Cardiac muscle cell (in vitro differentiated cells and primary cell): ENCODE measurements at places on chromosomes 7 and 10. TPM values are rescaled to one million over a fixed set of nuclear protein-coding genes. Genes with fewer than 3 reads are reported as not detected.

DNA sequence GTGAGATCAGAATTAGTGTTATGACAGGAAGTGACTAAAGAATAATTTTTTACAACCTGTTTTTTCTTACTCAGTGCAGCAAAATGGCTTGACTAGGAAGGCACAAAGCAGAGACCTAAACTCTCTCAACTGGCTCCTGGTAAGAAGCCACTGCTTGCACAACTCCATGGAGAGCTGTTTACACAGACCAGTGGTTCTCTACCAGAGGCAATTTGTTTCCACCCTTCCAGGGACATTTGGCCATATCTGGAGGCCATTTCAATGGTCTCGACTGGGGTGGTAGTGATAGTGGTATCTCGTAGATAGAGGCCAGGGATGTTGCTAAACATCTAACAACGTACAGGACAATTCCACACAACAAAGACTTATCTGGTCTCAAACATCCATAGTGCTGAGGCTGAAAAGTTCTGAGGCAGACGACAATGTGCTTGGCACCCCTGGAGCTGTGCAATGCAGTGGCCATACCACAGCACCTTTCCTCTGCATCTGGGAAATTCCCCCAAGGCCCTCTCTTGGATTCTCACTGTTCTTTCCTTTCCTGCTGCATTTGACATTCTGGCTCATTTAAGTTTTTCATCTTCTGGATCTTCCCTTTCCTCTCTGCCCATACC lies 105.4 kb upstream of the LAMB4 start:
- no peaks in the 10 kb centered on the region for H3K27me3 ChIP-seq
- H3K4me3 ChIP-seq, result no peak overlapping the region
- peaks cover 34% of the 10 kb centered on the region for H3K4me1 ChIP-seq
- H3K27ac ChIP-seq, result peak overlapping the region; percentile 64
- peak; percentile 65 for DNase-seq

The BLOC1S2 gene
- total RNA-seq, result 14.7 and 22.1 TPM in 2 replicates

- peak overlapping the region; percentile 65 for H3K27ac ChIP-seq
- H3K36me3 ChIP-seq, result peaks cover 2% of the 10 kb centered on the region
- H3K27me3 ChIP-seq, result no peaks in the 10 kb centered on the region
- H3K4me3 ChIP-seq, result no peak overlapping the region
Observed at GRCh38 chr7:99372275-99373090, 2.0 kb upstream of the ARPC1B start.

DNA sequence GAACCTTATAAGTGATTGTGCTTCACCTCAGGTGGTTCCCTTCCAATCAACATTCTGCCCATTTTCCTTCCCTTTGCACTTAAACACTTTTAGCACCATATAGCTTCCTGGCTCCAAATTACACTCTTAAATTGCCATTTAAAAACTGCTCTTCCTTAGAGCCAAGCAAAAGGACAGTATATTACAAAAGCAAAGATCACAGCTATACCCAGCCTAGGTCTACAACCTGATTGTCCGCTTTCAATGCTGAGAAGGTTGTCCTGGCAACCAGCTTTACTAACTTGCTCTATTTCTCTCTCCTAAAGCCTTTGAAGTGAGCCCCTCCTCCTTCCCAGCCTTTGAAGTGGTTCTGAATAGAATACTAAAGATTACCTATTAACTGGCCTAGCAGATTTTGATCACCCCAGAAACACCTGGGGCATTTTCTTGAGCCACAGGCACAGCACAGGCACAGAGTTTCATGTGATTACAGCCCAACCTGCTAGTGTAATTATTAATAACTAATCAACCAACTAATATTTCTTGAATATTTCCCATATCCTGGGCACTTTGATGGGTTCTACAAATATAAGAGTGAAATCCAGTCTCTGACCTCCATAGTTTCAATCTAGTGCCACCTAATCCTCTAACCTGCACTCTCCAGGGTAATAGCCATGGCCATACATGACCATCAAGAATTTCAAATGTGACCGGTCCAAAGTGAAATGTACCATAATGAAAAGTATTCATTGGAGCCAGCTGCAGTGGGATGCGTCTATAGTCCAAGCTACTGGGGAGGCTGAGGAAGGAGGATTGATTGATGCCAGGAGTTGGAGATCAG lies 63.6 kb upstream of the TRIM24 start:
- no peaks in the 10 kb centered on the region for H3K27me3 ChIP-seq
- H3K36me3 ChIP-seq, result no peaks in the 10 kb centered on the region
- no peak overlapping the region for H3K4me3 ChIP-seq
- no peak for DNase-seq

The GRM3 gene
- not detected in 2 replicates for total RNA-seq

The SMKR1 gene
- total RNA-seq, result 0.39 TPM in 1 of 2 replicates, not detected in the other

- H3K4me3 ChIP-seq, result no peak overlapping the region
- no peak overlapping the region for H3K27ac ChIP-seq
Observed at GRCh38 chr10:84200537-84201243, 6.4 kb downstream of the CDHR1 start.

DNA sequence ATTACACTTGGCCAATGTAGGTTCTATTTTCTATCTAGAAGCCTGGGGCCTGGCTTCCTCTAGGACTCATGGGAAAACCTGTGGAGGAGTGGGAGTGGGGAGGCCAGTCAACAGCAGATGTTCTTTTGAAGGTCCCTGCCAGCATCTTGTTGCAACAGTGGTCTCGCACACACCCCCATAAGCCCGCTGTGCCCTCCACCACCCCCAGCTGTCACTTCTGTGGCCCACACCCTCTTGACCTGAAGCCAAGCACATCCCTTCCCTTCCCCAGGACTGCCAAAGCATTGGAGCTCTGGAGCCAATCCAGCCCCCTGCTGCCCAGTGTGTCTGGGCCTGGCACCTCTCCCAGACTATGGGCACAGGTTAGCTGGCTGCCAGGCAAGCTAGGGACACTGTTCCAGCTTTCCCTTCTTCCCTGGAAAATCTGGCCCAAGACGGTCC lies 1.9 kb upstream of the STX1A start:
- no peak for DNase-seq
- peaks cover 7% of the 10 kb centered on the region for H3K27me3 ChIP-seq
- no peak overlapping the region for H3K27ac ChIP-seq
- H3K36me3 ChIP-seq, result no peaks in the 10 kb centered on the region
- no peak overlapping the region for H3K4me3 ChIP-seq
- H3K4me1 ChIP-seq, result no peaks in the 10 kb centered on the region

GRCh38 chr10:33215154-33215553 lies 119.3 kb downstream of the NRP1 start:
- no peaks in the 10 kb centered on the region for H3K27me3 ChIP-seq
- H3K4me1 ChIP-seq, result no peaks in the 10 kb centered on the region
- peak; percentile 78 for DNase-seq

The POM121 gene
- total RNA-seq, result 9.5 and 16.1 TPM in 2 replicates
